ENCODE measurements at places on chromosomes 11 and 22. TPM values are rescaled to one million over a fixed set of nuclear protein-coding genes. Genes with fewer than 3 reads are reported as not detected.

DNA sequence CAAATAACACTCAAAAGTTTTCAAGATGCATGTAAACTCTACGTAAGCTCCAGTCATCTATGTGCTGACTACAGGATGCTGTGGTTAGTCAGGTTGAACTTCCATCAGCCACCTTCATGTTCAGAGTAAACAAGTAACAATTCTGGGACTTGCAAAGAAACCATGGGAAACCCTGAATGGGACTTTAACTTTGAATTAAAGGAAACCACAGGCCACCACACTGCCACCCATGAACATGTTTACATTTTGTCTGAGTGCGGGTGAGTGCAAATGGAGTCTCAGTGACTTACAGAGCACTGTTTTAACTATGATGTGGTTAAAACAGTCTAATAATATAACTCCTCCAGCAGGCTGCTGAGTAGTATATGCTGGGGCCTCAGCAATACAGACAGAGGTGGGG is 12.9 kb upstream of the SYTL2 start:
- DNase-seq = no peak

DNA sequence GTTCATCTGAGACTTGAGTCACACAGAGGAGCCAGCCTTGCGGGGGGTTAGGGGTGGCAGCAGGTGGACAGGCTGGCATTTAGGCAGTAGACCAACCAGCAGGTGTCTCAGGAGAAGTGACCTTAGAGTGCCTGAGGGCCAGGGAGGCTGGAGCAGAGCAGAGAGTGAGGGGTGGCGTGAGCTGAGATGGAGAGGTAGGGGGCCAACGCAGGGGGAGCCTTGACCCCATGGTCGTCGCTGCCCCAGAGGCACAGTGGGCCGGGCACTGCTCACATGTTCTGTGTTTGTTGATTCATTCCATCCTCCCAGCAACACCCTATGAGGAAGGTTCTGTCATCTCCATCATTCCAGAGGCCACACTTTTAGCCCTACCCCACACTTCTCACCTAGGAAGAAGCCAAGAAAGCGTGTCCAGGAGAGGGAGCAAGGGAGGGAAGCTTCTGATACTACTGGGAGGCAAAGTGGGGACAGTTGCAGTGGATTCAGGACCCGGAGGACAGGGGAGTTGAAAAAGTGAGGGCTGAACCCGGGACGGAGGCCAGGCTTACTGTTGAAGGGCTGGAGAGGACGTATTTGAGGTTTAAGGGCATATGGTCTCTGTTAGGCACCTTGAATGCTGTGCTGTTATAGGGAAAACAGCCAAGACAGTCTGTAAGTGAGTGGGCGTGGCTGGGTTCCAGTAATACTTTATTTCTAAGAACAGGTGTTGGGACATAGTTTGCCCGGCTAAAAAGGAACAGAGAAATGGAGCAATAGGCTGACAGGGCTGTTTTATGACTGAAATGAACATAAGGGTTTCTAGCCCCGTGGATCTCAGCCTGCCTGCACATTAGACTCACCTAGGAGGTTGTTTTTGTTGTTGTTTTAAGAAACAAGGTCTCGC is 7.3 kb downstream of the SART1 start:
- no peak for DNase-seq

The UCP3 gene
- 1.9 TPM for total RNA-seq

DNA sequence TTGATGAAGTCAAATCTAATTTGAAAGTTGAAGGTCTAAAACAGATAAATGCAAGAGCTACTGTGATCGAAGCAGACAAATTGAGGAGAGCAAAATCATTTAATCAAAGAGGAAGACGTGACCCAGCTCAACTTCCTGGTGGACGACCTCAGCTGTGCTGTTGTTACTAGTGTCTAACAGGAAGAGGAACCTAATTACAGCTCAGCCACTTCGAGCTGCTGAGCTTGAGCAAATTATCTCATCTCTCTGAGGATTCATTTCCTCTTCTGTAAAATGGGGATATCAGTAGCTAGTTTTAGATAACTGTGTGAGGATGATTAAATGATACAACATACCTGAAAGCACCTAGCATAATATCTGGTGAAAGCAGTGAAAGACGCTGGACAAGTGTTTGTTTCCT is 48.6 kb upstream of the OLFML1 start:
- no peak for DNase-seq

DNA sequence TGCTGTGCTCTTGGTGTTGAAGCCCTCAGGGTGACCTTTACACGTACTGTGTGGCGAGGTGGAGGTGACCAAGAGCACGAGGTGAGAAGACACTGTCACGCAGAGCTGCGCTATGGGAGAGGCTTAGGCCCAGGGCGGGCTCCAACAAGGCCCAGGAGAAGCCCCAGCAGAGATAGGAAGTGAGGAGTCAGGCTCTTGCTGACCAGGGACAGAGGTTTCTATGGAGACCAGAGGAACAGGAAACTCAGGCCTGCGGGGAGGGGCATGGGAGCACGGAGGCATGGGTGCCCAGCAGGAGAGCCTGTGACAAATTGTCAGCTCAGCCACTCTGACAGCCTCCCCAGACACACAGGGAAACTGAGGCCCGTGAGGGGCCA is 15.8 kb downstream of the DGKZ start:
- DNase-seq = no peak

- DNase-seq = no peak
Measured at GRCh38 chr11:116882386-116882785, 45.0 kb upstream of the APOA1 start.

- no peak for DNase-seq
Measured at GRCh38 chr11:114082767-114083181, 23.3 kb downstream of the ZBTB16 start.

The CARD18 gene
- total RNA-seq = not detected

The KCNQ1 gene
- 2.8 TPM for total RNA-seq

- DNase-seq = peak; percentile 40
Measured at GRCh38 chr22:47808236-47808635, 1045.8 kb downstream of the TBC1D22A start.

The PLCB3 gene
- 85.0 TPM for total RNA-seq

The SPA17 gene
- 19.6 TPM for total RNA-seq

DNA sequence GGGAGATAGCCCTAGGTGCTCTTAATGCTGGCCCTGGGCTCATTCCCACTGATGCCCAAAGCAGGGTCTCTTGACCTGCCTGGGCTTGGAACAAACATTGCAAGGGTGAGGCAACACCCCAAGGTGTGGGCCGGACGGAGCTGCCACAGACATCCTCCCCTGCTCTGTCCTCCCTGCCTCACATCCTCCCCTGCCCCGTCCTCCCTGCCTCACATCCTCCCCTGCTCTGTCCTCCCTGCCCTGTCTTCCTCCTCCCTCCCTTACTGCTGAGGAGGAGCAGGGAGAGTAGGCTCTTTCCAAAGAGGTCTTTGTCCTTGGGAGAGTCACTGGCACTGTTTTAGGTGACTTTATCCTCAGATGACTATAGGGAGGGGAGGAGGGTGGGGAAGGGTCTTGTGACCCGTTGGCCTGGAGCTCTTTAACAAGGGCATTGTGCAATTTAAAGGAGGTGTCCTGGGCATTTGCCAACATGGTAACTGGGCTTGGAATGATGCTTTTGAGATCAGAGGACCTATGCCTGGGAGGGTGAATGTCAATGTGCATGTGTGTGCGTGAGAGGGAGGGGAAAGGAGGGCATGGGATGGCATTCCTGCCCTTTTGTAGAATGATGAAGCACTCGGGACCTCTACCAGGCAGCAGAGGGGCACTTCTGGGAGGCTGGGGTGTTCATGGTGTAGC is 700 bp downstream of the FAM180B start:
- no peak for DNase-seq

DNA sequence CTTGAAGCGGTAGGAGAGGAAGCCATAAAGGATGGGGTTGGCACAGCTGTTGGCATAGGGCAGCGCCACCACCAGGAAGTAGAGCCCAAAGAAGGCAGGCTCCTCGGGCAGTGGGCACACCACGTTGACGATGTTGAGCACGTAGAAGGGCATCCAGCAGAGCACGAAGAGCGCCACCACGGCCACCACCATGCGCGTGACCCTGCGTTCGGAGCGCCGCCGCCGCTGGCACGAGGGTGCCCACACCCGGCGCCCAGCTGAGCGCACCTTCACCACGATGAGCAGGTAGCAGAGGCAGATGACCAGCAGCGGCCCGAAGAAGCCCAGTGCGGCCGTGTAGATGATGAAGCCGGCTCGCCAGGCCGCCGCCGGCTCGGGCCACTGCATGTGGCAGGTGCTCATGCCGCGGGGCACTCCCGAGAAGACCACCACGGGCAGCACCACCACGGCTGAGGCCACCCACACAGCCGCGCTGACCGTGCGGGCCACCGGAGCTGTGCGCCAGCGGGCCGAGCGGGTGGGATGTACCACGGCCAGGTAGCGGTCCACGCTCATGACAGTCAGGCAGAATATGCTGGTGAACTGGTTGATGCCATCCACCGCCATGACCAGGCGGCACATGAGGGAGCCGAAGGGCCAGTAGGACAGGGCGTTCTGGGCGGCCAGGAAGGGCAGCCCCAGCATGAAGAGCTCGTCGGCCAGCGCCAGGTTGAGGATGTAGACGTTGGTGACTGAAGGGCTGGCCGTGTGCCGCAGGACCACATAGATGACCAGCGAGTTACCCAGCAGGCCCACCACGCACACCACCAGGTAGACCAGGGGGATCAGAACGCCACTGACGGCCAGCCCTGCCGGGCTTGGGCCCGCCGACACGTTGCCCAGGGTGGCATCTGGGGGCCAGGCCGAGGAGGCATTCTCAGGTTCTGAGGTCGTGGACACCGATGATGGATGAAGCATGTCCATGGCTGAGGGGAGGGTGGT is 5.1 kb downstream of the SSTR3 start:
- no peak for DNase-seq

GRCh38 chr11:3093281-3094191 is 36.3 kb upstream of the CARS1 start:
- peak; percentile 75 for DNase-seq

DNA sequence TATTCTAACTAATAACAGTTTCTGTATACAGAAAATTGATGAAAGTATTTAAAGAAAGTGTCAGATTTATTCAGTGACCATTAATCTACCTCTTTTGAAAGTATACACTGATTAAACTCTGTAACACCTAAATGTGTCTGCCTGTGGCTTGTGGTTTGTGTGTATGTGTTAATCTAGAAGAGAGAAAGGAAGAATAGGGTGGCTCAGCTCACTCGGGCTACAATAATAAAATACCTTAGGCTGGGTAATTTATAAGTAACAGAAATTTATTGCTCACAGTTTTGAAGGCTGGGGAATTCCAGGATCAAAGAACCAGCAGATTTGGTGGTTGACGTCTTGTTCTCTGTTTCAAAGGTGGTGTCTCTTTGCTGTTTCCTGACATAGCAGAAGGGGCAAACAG is 13.6 kb upstream of the OR5AS1 start:
- DNase-seq = no peak

- DNase-seq = no peak
Measured at GRCh38 chr22:25509374-25509791, 55.1 kb upstream of the GRK3 start.

- DNase-seq = no peak
Measured at GRCh38 chr11:74332291-74332690, 20.9 kb upstream of the P4HA3 start.

DNA sequence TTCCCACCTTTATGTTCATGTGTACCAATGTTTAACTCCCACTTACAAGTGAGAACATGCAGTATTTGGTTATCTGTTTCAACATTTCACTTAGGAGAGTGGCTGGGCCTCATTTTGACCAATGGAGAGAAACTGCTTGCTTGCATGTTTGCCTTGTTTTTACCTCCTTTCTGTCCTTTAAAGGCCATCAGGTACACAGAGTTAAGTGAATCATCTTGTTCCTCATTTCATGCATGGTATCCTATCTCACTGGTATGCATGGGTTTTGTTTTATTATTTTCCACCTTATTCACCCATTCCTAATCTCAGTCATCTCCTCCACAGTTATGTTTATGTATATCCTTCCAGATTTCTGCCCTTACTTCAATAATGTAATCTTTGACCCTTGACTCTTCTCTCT is 101.0 kb downstream of the ELP4 start:
- no peak for DNase-seq

GRCh38 chr11:10387206-10388083 is 67.6 kb upstream of the AMPD3 start:
- DNase-seq = no peak

- no peak for DNase-seq
Measured at GRCh38 chr11:10436224-10436623, 18.8 kb upstream of the AMPD3 start.

The ST14 gene
- 25.1 TPM for total RNA-seq

DNA sequence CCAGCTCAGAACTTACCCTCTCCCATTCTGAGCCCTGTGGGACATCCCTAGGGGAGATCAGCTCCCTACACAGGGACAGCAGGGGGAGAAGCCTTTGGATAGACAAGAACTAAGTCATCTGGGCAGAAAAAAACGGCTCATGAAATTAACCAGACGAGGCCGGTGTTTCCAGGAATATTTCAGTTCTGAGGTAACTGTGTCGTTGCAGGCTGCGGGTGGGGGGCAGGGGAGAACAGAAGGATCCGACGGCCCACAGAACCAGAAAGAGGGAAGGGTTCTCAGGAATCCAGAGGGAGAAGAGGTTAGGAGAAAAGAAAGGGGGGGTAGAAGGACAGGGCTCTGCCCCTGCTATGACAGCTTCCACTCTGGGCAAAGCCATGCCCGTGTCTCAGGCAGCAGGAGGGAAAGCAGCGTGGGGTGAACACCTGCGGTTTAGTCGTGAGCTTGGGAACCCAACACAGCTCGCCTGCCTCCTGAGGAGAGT is 3.6 kb downstream of the CLCF1 start:
- DNase-seq = no peak

DNA sequence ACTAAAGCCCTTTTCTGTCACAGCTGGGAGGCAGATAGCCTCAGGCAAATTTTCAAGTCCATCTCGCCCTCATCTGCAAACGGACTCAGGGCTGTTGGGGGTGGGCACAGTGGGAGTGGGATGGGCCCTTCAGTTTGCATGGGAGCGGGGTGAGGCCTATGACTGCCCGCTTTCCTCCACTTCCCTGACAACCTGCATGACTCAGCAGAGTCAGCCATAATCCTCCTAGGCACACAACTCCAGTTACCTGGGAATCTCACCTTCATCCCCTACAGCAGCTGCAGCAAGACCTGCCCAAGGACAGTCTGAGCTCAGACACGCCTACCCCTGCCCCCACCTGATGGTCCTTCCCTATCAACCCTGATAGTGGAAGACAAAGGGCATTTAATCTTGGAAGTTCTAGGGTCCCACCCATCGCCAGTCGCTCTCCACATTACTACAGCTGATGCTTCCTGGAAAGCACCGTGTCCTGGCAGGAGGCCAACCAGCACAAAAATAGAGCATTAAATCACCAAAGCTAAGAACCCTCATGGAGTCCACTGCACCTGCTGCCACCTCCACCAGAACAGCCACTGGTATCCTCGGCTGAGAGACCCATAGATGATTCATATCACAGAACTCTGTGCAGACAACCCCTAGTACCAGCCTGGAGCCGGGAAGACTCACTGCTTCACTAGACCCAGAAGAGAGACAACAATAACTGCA is 319.3 kb downstream of the DCDC1 start:
- DNase-seq = peak; percentile 84

DNA sequence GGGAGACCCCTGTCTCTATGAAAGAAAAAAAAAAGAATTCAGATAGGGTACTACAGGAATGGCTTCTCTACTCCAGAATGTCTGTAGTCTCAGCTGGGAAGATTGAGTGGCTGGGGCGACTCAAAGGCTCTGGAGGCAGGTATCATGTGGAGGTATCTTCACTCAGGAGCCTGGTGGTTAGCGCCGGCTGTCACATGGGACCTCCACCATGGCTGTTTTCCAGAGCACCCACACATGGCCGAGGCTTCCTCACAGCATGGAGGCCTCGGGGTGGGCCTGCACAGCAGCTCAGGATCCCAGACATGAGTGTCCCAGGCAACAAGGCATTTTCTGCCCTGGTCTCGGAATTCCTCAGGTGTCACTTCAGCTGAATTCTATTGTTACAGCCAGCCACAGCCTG is 10.1 kb downstream of the RPS13 start:
- no peak for DNase-seq
